IMR-90 (cell line): ENCODE measurements at places on chromosomes 11 and 22. TPM values are rescaled to one million over a fixed set of nuclear protein-coding genes. Genes with fewer than 3 reads are reported as not detected.
A peak's percentile ranks its signal among the peaks of the same experiment; 100 is the strongest.

HOATZ gene
- polyA plus RNA-seq, result not detected in 2 replicates

CHRM1 gene
- polyA plus RNA-seq, result not detected in 2 replicates

ANKK1 gene
- not detected in 2 replicates for polyA plus RNA-seq

GRCh38 chr22:44458044-44459020 lies 39.7 kb downstream of the RTL6 start:
- no peak for DNase-seq

DNA sequence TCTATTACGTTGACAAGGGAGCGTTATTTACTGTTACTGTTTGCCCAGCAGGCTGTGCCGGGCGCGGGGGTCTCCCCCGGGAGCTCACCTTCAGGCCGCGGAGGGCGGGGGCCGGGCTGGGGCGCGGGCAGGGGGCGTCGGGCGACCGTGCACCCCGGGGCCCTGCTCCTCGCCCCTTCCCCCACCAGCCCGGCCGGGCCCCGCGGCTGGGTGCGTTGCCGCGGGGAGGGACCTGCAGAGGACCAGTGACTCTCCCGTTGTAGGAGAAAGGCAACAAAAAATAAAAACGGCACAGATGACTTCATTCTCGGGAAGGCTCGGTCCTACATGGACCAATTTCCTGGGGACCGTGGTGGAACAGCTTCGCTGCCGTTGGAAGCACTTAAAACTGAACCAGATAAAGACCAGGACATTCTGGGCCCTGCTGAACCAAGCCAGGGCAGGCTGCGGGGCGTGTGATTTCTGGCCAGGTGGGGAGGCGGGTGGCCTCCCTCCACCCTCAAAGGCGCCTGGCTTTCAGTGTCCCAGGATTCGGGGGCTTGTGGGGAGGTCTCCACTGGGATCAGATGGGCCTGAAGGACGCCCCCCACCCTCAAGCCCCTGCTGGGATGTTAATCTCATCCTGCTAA lies 57.4 kb downstream of the IGLL1 start:
- DNase-seq, result no peak

DNA sequence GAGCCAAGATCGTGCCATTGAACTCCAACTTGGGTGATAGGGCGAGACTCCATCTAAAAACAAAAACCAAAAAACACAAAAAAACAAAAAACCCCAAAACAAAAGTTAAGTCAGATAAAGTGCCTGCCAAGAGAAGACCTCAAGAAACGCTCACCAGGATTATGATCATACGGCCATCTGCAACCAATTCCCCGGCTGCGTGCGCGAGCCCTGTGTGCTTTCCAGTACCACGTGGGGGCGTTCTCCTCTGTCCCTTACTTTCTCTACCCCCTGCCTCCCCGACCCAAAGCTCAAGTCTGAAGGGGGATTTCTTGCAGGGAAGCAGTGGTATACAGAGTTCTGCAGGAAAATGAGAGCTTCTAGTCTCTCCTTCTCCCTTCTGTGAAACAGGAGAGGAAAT lies 10.5 kb upstream of the RPS19BP1 start:
- DNase-seq, result peak; percentile 32
